ENCODE measurements at places on chromosomes 5 and 9.

- DNase-seq = no peak
These were observed 37.3 kb upstream of the TRIO start for GRCh38 chr5:14105718-14106410.

DNA sequence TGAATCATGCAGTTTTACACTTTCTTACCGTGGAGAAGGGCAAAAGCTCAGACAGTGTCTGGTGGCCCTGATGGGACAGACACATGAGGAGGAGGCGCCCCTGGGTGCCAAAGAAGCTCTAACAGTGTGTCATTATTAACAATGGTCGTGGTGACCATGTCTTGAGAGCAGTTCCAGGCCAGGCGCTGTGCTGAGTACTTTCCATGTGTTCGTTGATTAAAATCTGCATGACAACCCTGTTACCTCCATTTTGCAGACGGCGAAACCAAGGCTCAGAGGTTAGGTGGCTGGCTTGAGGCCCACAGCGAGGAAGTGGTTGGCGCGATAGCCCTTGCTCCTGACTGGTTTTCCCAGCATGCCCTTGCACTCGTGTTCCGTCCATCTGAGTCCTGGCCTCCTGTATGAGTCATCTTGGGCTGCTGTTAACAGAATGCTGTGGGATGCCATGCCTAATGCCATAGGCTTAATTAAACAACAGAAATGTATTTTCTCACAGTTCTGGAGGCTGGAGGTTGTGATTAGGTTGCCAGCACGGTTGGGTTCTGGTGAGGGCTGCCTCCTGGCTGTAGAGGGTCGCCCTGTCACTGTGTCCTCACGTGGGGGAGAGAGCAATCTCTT is 92.0 kb downstream of the AMBP start:
- DNase-seq = no peak

DNA sequence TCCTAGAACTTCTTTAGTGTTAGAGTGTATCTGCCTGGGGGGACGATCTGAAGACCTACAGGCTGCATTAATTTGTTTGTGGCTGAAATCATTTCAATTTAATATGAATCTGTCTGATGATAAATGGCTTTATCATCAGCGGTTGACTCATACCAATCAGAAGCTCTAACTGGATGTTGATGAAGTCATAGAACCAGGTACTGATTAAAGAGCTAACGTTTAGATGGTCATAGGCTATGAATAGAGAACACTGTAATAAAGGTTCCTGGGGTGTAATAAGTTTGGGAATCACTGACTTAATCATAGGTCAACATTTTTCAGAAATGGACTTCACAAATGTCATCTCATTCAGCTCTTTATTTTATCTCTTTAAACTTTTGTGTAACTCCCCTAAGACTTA is 329.9 kb downstream of the MSX2 start:
- no peak for DNase-seq

DNA sequence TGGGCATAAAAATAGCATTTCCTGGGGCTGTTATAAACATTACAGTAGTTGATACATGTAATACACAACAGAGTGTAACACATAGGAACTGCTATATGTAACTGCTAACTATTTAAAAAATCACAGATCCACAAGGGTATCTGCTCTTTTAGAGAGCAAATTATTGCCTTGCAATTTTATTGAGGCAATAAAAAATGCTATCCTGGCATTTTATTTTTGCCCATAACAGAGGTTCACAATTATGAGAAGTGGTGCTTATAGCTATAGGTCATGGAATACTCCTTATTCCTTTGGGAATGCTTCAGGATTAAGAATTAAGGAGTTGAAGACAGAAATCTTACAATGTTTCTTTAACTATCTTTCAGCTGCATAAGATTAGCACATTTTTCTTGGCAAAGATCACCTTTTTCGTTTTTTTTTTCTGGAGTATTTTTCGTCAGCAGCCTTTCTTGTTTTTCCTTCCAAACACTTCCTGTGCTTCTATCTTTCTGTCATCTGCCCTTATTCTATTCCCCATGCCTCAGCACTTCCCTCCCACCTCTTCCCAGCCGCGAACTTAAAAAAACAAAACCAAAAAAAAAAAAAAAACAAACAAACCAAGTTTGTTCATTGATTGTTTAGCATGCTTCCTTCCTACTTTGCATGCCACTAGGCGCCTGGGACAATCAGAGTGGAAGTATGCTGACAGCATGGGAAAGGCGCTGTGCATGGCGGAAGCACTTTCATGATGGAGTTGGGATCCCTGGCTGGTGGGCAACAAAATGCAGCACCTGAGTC is 264.2 kb downstream of the MAST4 start:
- DNase-seq = no peak

DNA sequence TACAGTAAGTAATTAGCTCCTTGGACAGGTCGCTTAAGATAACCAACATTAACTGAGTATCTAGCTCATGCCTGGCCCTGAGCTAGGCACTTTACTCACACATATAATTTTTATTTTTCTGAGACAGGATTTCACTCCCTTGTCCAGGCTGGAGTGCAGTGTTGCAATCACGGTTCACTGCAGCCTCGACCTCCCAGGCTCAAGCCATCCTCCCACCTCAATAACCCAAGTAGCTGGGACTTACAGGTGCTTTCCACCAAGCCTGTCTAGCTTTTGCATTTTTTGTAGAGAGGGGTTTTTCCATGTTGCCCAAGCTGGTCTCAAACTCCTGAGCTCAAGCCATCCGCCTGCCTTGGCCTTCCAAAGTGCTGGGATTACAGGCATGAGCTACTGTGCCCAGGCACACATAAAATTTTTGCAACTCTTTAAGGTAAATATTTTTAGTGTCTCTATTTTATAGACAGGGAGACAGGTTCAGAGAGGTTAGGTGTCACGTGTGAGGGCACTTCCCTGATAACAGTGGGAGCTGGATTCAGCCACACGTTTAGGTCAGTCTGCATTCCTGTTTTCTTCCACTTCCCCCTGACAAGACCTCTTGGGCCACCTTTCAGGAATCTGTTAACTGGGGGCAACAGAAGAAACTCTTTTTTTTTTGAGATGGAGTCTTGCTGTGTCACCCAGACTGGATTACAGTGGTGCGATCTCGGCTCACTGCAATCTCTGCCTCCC is 18.2 kb downstream of the HBEGF start:
- DNase-seq = no peak

- no peak for DNase-seq
These were observed 3.2 kb downstream of the TESK1 start for GRCh38 chr9:35608221-35608620.

- DNase-seq = peak; percentile 32
These were observed 663 bp upstream of the SMIM27 start for GRCh38 chr9:32551276-32552051.

GRCh38 chr9:35112257-35113020 is 3.2 kb downstream of the ATOSB start:
- peak; percentile 62 for DNase-seq

- DNase-seq = no peak
These were observed 52.0 kb upstream of the SLIT3 start for GRCh38 chr5:169352901-169353300.

DNA sequence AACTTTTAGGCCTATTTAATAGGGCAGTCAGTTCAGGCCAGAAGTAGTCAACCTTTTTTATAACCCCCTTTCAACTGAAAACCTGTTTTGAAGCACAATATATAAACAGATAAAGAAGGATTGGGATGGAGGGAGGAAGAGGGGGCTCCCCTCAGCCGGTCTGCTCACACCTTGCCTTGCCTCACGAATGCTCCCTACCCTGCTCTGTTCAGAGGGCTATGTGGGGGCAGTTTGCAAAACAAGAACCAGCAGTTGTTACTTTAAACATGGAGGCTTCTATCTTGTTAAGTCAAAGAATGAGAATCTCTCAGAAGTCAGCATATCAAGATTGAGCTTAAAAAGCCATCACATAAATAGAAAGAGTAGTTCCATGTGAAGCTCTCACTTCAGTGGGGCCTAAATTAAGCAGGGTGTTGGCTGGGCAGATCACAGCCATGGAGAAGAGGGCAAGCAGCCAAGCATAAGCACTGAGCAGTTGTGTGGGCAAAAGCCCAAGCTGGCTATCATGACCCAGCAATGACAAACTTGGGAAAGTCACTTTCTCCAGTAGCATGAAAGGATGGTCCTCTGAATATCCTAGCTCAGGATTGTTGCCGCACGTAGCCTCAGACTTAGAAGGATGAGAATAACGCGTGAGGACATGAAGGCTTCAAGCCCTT is 70.6 kb downstream of the ALDH1A1 start:
- DNase-seq = no peak

DNA sequence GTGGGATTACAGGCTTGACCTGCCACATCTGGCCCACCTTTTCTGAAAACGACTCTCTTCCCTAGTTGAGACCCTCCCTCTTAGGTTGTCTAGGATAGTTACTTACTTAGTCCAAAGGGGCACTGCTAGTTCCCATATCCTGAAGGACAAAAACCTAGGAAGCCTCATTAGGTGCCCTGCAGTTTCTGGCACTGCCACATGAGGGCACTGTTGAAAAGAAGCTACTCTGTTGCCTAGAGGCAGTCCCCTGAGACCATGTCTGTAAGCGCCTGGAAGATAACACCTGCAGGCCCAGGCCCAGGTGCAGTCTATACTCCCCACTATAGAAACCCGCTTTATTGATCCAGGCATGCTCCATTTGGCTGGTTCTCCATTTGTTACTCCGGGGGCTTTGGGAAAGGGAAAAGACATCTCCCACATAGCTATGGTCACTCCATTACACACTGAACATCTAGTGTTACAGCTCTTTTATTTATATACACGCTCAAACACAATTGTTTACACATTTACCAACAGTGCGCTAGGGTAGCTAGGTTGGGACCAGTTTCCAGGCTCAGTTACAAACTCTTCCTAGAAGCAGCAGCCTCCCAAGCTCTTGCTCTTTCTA is 73.4 kb upstream of the PPARGC1B start:
- no peak for DNase-seq

DNA sequence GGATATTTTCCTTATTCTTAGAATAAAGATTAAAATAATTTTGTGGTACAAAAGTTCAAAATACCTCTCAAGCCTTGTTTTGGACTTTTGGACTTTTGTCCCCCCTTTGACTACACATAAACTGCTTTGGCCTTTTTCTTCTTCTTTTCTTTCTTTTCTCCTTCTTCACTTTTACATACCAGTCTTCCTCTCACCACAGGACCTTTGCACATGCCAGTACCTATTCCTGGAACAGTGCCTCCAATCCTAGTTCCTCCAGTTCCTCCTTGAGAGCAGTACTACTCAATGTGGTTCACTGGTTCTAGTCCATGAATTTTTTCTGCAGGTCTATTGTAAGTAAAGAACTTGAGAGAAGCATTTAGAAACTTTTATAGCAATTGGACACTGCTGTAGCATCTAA is 136.5 kb downstream of the STK32A start:
- no peak for DNase-seq

DNA sequence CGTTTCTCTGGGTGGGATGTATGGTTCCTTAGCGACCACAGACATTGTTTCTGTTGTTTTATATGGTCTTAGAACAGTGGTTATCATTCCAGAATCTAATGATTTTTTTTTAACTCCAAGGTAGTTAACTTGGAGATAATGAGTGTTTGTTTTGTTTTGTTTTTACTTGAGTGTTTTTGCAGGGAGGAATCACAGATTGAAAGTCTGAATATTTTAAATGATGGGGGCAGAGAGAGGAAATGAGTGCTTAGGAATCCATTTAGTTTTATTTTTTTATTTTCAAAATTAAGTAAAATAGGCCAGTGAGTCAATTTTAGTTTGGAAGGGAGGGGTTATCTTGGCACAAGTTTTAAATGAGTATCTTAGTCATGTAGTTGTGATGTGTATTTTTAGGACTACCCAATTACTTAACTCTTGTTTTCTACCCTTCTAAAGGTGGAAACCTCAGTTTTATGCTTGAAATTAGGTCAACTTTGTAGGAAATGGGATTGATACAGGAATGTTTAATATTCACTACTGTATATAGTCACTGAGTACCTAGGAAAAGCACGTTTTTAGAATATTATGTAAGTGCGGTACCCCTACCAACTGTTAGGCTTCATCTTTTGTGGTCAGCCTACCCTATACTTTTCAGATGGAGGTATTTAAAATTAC is 2.0 kb downstream of the UBE2R2 start:
- peak; percentile 58 for DNase-seq

- DNase-seq = peak; percentile 33
These were observed 2.1 kb downstream of the NR4A3 start for GRCh38 chr9:99823681-99824377.

Measured in CD4-positive, alpha-beta T cell treated with Interleukin-4 for 4 hours (primary cell).